ENCODE measurements at places on chromosomes 7 and 10. TPM values are rescaled to one million over a fixed set of nuclear protein-coding genes. Genes with fewer than 3 reads are reported as not detected.

GRCh38 chr7:37489703-37490102, 41.0 kb upstream of the ELMO1 start:
- DNase-seq, result no peak

- no peak for DNase-seq
These were observed 143.8 kb downstream of the RSU1 start for GRCh38 chr10:16673443-16673842.

DNA sequence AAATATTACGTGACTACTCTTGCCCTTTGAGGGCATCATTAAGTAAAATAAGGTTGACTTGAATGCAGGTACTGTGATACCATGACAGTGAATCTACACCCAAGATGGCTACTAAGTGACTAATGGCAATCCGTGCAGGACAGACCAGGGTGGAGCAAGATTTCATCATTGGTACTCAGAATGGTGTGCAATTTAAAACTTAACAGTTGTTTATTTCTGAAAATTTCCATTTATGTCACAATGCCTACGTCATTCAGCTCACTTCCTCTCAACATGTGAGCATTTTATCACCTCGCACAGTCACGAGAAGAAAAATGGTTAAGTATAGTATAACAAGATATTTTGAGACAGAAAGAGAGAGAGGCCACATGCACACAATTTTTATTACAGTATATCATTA, 50.3 kb upstream of the MET start:
- no peak for DNase-seq

BTBD16 gene
- total RNA-seq, result 0.88 TPM

- no peak for DNase-seq
These were observed 6.4 kb upstream of the CYP3A4 start for GRCh38 chr7:99790407-99790806.

DNA sequence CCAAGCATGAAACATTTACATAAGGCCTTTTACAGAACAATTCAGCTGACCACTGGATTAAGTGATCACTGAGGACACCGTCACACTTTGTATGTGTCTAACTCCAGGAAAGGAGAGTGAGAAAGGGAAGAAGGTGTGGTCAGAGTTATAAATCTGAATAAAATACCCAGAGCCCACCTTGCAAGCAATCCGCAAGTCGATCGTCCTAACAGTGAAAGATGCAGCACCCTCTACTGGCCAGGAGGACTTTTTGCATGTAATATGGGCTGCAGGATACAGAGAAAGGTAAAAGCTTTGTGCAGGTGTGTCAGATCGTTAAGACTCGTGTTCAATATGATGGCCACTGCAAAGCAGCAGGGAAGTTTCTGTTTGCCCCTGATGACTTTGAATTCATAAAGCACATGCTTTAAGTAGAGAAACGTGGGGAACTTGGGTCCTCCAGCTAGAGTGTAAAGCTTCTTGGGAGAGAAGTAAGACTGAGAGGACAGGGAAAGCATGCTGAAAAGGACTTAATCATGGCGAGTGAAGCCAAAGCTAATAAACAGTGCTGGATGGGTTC, 68.5 kb upstream of the BMPER start:
- no peak for DNase-seq

GRCh38 chr10:48523212-48523819, 81.6 kb downstream of the ARHGAP22 start:
- DNase-seq, result no peak

DNA sequence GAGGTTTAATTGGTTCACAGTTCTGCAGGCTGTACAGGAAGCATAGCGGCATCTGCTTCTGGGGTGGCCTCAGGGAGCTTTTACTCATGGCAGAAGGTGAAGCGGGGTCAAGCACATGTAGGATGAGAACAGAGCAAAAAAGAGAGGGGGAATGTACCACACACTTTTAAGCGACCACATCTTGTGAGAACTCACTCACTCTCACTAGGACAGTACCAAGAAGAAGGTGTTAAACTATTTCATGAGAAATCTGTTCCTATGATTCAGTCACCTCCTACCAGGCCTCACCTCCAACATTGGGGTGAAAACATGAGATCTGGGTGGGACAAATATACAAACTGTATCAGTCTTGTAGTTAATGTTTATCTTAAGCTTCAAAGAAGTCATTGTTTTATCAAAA, 174.7 kb downstream of the GNAI1 start:
- DNase-seq, result no peak

SEMA4G gene
- total RNA-seq, result 6.6 TPM

DNA sequence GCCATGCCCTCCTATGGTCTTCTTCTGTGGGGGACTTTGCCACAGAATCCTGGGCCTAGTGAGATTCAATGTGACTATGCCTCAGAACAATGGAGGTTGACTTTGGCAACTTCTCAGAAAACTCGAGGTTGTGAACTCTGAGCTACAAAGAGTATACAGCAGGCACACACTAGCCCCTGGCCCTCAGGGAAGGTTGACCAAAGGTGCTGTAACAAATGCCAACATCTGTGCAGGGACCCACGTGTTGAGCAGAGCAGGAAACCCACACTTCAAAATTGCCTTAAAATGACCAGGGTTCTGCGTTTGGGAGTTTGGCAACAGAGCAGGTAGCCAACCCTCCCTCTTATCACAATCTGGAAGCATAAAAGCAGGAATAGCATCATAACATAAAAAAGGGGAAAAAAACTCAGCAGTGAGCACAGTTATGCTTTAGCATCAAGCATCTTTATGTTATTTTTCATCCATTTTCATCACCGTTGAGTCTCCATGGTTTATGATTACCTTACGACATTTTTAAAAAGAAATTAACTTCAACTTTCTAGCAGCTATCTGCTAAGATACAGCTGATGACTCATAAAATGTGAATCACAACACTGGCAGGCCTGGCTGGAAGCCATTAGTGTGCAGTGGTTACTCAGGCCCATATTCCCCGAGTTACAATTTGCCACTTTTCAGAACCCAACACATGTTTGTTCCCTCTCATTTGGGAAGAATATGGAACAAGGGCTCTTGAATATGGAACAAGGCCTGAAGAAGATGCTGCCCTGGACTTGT, 11.1 kb downstream of the PRLHR start:
- peak; percentile 19 for DNase-seq

COL17A1 gene
- total RNA-seq, result not detected

DNA sequence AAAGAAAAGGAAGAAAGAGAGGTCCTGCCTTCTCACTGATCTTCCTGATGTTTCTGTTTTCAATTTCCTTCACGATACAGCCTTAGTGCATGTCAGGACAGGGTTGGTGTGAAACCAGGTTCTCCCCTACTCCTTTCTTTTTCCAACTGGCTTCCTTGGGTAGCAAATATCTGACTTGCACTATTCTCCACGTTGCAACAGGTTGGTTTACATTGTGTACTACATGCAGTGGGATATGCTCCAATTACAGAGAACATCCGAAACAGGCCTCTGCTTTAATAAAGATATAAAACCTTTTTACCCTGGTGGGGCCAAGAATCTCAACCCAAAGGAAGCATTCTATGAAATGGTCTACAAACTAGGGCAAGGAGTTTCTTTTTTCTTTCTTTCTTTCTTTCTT, 16.9 kb upstream of the CREB5 start:
- no peak for DNase-seq

GRCh38 chr10:44921506-44921905, 10.4 kb downstream of the TMEM72 start:
- DNase-seq, result no peak

DNA sequence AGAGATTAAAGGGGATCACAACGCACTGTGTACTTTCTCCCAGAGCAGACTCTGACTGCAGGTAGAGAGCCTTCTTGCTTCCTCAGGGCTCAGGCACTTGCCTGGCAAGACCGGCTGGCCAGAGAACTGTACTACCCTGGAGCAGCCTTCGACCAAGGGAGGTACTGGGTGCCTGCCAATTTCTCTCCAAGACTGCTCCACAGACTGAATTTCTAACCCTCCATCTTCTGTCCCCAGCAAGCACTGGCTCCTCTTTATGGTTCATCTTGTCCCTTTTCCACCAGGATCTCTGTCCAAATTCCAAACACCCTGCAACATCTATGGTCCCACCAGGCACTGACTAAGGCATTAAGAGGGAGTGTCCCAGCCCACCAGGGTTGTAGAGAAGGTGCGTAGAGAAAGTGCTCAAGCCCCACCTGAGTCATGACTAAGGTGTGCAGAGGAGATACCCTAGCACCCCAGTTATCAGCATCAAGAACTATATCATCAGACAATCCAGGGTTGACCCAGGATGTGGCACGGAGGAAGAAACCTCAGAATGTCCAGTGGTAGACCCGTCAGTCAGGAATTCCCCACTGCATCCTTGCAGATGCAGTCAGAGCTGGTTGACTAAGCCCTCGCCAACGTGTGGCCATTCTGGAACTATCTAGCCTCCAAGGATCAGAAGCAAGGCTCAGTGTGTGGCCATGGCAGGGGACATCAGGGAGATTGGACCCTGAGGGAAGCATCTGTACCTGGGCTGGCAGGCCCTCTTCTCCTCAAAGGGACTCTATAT, 60.9 kb upstream of the CAMK2B start:
- DNase-seq, result no peak
